ENCODE measurements at places on chromosomes 7 and 10.

DNA sequence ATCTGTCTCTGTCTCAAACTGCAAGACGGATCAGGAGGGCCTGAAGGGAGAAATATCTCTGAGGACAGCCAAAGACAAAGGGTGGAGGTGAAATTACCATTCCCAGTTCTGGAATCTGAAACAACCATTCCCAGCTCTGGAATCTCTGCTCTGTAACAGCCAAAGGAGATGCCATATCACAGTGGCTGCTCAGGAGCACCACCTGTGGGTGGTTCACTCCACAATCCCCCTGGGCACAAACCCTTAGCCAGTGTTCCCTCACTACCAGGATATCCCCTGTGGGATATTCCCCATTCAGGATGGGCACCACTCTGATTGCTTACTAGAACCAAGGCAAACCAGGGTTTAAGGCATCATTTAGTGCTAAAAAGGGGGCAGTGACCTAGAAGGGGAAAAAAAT lies 199.0 kb downstream of the HTR7 start:
- DNase-seq: no peak

DNA sequence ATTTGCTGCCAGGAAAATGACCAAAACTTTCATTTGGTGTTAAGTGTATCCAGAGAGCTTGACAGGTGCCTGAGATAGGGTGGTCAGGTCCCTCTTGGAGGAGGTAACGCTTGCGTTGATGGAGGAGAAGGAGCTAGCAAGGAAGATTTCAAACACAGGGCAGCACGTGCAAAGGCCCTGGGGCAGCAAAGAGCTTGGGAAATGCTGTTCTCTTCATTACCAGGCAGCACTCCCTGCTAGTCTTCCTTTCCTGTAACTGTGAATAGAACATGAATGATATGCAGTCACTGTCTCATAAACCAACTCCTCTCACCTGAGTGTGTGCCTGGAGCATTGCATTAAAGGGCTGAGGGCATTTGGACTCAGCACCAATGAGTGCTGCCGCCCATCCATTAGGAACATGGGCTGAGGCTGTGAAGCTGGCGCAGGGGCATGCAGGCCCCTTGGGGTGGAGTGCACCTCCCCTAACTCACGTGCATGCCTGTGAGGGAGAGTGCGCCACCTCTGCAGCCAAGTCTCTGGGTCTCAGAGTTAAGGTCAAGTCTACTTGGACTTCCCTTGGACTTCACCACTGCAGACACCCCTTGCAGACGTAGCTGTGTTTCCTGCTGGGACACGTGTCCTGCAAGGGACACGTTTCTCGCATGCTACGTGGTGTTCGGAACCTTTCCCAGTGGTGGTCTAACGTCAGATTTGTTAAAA lies 136.8 kb downstream of the PAXIP1 start:
- DNase-seq: no peak

- no peak for DNase-seq
Measured at GRCh38 chr10:121831777-121832176, 96.1 kb downstream of the ATE1 start.

GRCh38 chr7:30938435-30939316 lies 25.1 kb upstream of the GHRHR start:
- peak; percentile 57 for DNase-seq

DNA sequence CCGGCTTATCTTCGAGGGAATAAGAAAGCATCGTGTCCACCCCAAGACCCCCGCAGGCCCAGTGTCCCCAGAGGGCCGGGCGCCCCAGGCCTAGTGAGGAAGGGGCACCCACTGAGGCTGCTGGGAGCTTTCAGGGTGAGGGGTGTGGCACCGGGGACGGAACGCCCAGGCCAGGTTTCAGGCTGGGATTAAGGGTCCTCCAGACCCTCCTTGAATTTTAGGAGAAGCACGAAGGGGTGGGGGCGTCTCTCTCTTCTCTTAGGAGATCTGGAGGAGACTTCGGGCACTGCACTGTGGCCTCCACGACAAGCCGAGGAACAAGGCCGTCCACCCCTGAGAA lies 96.8 kb downstream of the PDGFA start:
- no peak for DNase-seq

DNA sequence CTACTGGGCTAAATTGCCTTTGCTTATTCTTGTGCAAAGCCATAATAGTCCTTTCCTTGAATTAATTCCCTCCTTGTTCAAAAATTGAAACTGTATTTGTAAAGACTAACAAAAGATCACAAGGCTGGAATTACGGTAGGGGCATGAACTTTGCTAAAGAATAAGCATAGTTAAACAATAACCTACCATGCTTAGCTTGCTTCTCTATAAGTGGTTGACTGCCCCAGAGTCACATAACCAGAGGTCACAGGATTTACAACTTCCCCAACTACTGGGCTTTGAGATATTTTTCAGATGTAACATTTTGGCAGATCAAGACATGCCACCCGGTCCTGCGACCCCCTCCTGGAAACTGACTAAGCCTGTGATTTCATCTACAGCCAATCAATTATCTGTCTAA lies 181.4 kb downstream of the GPAM start:
- no peak for DNase-seq

GRCh38 chr7:28595076-28595475 lies 182.8 kb downstream of the CREB5 start:
- DNase-seq: no peak

All from COR-L47 (cell line).